Stomach (tissue), 19 donors: ENCODE measurements at places on chromosomes 1 and 21. TPM values are rescaled to one million over a fixed set of nuclear protein-coding genes. Genes with fewer than 3 reads are reported as not detected.

DNA sequence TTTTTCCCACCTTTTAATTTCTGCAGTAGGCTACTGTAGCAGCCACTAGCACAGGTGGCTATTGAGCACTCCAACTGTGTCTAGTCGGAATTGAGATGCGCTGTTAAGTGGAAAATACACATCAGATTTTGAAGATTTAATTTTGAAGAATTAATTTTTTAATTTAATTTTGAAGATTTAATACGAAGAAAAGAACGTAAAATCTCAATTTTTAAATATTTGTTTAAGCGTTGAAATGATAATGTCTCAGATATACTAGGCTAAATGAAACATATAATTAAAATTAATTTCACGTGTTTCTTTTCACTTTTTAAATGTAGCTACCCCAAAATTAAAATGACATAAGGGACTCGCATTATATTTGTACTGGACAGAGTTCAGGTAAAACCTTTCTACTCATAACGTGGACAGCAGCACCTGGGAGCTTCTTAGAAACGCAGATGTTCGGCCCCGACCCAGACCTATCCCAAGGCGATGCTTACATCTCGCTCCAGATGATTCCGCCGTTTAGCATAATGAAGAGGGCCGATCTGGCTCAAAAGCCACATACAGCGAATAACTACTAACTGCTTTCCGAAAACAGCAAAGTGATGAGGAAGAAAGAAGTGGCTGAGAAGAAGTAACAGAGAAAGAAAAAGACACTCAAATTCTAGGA lies 717 bp downstream of the CRYZL1 start:
- peak; percentile 68 for DNase-seq

CD53 gene
- polyA plus RNA-seq: 15.6 TPM

DNA sequence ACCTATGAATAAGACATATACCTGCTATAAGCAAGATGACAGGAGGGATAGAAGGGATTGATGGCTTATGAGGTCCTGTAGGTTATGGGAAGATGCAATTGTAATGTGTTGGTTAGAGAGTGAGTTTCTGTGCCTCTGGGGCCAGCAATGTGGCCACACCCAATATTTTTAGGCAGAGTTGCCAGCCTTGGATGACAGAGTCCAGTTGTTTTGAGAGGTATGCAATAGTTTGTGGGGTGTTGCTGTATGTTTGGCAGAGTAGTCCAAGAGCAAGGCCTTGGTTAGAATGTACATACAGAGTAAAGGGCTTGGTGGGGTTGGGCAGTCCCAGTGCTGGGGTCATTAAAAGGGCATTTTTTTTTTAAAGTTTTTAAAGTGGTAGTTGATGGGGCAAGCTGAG lies 36.6 kb upstream of the PLA2G5 start:
- no peak for DNase-seq

DNA sequence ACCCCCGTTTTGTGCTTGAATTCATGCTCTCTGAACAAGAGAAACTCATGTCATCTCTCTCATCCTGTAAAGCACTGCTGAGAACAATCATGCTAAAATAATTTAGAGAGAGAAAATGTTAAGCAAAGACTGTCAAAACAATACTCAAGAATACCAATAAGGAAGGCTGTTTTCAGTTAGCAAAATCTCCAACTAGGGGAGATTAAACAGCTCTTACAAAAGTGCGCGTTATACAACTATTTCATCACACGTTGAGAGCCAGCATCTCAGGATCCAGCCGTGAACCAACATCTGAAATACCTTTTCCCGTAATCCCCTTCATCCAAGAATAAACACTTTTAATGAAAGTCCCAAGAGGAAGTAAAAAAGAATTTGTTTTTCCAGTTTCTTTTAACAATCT lies 44.1 kb upstream of the KCNJ15 start:
- DNase-seq: no peak

DNA sequence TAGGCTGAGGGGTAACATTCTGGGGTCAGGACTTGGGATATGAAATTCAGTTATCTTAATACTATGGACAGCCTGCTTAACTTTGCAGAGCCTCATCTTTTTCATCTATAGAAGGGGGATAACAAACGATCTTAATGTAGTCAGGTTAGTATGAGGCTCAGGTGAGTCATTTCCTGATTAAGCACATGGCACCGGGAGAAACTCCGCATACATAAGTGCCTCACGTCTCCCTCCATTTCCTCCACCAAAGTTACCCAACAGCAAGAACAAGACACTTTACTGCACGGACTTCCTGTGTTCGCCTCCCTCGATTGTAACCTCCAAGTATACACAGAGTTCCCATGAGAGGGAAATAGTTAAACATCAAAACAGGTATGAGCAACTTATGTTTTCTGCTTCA lies 112.7 kb upstream of the COA6 start:
- no peak for DNase-seq

PGLYRP3 gene
- 1.6 TPM for polyA plus RNA-seq

- DNase-seq: peak; percentile 95
These were observed 207.4 kb upstream of the RUNX1 start for GRCh38 chr21:35256468-35256988.

IL12RB2 gene
- 0.06 TPM for polyA plus RNA-seq

DNA sequence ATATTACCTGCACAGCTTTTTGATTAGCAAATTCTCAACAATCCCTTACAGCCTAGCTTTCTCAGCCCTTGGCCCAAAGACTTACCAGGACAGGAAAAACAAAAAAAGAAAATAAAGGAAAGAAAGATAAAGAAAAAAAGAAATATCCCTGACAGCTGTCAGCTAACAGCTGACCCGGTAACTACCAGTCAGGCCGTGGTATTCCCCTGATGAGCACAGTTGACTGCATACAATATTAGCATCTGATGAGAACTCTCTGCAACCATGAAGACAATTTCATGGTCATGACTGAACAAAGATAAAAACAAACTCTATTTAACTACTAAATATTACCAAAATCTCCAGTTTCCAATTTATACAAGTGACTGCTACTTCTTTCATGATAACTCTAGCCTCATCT lies 798.8 kb downstream of the PLA2G4A start:
- no peak for DNase-seq

GRCh38 chr1:6496890-6497214 lies 5.4 kb upstream of the PLEKHG5 start:
- no peak for DNase-seq

DNA sequence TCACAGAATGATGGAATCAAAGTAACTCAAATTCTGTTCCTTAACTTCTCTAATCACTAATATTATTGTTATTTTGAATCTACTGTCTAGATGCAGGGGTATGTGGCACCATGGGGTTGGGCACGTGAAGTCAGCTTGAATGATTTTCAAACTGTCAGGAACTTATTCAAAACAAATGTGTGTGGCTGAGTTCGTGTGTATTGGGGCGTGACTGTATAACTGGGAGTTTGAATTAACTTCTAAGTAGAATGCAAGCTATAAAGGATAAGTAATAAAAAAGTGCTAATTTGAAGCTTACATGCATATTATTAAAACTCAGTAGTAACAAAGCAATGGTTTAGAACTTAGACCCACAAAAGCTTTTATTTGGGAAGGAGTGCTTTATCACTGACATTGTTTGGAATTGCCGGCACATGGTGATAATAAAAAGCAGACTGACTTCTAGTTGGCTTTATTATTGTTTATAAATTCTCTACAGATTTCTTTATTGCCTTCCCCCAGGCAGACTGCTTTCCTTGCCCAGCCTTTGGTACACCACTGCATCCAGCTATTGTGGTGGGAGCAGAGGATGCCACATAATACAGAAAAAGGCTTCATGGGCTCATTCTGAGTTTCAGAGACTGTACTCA lies 84.3 kb downstream of the TENT5C start:
- no peak for DNase-seq

GNG4 gene
- polyA plus RNA-seq: 1.4 TPM

DNA sequence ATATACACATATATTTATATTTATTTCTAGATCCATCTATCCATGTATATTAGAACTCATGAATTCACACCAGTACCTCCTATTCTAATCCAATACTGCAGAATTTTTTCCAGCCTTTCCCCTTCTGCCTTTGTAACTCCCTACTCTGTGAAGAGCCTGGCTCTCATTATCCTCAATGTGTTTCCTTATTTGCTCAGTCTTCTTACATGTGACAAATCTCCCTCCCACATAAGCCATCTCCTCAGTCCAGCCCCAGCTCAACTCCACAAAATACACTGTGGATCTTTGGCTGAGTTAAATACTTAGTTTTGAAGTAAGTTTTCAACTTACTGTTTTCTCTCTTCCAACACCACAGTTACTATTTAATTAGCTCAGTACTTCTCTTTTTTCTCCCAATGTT lies 45.7 kb downstream of the ATP5PO start:
- DNase-seq: no peak

DNA sequence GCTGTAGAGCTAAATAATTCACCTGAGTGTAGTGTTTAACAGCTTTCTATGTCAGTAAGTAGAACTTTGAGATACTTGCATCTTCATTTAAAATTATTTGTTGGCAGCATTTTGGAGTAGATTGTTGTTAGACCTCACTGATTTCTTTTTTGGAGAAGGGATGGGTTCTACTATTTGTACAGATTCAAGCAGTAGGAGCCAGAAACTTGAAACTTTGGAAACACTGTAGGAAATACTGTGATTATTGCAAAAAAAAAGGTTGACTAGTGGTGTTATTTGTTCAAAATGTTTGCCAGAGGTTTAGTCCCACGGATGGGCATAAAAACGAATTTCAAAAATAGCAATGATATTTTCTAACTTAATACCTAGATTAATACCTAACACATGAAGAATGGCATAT lies 102.7 kb downstream of the ATF6 start:
- DNase-seq: no peak

DNA sequence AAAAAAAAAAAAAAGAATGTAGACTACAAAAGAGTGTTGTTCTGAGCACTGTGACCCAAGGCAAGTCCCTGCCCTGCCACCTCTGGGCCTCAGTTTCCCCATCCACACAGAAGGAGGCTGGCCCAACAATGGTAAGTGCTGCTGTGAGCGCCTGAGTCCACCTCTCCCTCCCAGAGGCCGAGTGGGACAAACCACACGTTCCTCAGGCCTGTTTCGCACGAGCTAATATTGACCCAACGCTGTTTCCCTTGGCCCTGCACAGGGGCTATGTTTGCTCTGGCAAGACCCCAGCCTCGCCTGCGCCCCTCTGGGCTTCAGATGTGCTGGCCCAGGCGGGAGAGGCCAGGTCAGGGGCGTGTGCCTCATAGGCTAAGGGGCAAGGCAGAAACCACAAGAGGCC lies 12.6 kb upstream of the LAPTM5 start:
- DNase-seq: no peak

INKA2 gene
- polyA plus RNA-seq: 1.7 TPM

- DNase-seq: peak; percentile 52
These were observed 31.6 kb upstream of the IL20 start for GRCh38 chr1:206833801-206834200.

DNA sequence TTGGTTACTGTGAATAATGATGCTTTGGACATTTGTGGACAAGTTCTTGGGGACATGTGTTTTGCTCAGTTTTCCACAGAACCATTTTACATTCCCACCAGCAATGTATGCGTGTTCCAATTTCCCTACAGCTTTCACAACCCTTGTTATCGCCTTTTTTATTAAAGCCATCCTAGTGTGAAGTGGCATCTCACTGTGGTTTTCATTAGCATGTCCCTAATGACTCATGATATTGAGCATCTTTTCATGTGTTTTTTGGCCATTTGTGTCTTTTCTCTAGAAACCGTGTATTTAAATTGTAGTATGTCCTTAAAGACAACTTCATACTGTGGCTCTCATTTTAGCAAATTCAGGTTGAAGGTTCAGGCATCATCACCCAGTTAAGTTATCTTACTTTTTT lies 132.1 kb downstream of the TGFBR3 start:
- DNase-seq: no peak

DNA sequence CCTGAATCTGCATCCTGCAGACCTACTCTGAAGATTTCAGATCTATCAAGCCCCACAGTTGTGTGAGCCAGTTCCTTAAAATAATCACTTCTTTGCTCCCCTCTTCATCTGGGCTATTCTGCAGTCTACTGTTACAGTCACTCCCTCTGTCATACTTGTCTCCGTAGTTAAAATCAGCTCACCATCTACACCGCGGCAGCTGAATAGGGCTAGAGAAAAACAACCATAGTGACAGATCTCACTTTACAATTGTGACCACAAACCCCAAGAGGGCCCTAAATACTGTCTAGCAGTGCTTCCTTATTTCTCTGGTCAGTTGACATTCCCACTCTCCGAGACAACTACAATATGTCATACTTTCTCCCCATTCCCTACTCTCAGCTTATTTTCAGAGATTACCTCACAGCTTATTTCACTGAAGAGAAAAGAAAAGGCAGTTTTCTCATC lies 12.9 kb downstream of the DESI2 start:
- no peak for DNase-seq

DNA sequence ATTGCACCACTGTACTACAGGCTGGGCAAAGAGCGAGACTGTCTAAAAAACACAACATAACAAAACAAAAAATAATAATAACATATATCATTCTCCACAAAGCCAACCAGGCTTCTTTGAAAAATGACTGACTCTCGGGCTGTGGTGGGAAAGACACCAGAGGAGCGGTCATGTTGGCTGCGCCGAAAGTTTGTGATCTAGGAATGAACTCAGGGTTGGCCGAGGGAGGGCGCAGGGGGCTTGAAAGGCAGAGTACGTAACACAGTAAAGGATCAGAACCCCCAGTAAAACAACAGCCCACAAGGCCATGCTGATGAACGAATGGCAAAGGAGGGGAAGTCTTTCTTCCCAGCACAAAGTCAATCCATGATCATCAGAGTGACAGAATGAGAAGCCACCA lies 4.7 kb downstream of the SLC35E2B start:
- DNase-seq: no peak

S100B gene
- 9.1 TPM for polyA plus RNA-seq

SLC37A1 gene
- polyA plus RNA-seq: 12.4 TPM

IVL gene
- 11.5 TPM for polyA plus RNA-seq

GRCh38 chr1:117527566-117528102 lies 78.2 kb upstream of the TENT5C start:
- no peak for DNase-seq

DNA sequence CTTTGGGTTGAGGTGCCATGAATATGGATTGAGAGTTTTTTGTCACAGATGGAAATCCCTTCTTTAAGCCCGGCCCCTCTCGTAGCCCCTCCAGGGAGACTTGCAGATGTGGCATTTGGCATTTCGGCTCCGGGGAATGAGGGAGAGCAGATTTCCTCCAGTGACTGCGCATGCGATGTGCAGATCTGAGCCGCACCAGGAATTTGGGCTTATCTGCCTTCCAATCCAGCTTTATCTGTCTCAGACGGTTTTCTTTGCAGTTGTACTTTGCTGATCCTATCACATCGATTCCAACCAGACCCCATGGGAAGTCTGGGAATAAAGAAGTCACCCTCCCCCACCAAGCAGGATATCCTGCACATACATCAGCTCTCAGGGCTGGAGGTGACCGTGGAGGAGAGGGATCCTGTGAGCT lies 11.7 kb downstream of the KIF26B start:
- DNase-seq: peak; percentile 66

- DNase-seq: no peak
These were observed 296.8 kb downstream of the PBX1 start for GRCh38 chr1:164855716-164856329.

- no peak for DNase-seq
These were observed 53.0 kb downstream of the SLC45A1 start for GRCh38 chr1:8370905-8371315.

KRTAP11-1 gene
- not detected for polyA plus RNA-seq
